Muscle of leg (tissue), 16 donors: ENCODE measurements at places on chromosomes 5 and 9. TPM values are rescaled to one million over a fixed set of nuclear protein-coding genes. Genes with fewer than 3 reads are reported as not detected.

GRCh38 chr5:77218263-77218662 is 7.8 kb downstream of the PDE8B start:
- no peaks in the 10 kb centered on the region for H3K4me1 ChIP-seq
- H3K27ac ChIP-seq, result no peak overlapping the region
- H3K4me3 ChIP-seq, result no peak overlapping the region
- peaks cover 5% of the 10 kb centered on the region for H3K27me3 ChIP-seq
- no peaks in the 10 kb centered on the region for H3K36me3 ChIP-seq

- no peak overlapping the region for H3K27ac ChIP-seq
- DNase-seq, result no peak
- H3K4me1 ChIP-seq, result peaks cover 34% of the 10 kb centered on the region
- no peaks in the 10 kb centered on the region for H3K36me3 ChIP-seq
Measured at GRCh38 chr9:124248066-124248465, 9.7 kb upstream of the NEK6 start.

Gene DIRAS2
- total RNA-seq, result 0.93 TPM

Gene CSF2
- not detected for total RNA-seq

Gene SCGB3A2
- total RNA-seq, result not detected

- no peaks in the 10 kb centered on the region for H3K4me1 ChIP-seq
- no peaks in the 10 kb centered on the region for H3K27me3 ChIP-seq
- no peak overlapping the region for H3K4me3 ChIP-seq
- DNase-seq, result no peak
- H3K27ac ChIP-seq, result no peak overlapping the region
- no peaks in the 10 kb centered on the region for H3K36me3 ChIP-seq
Measured at GRCh38 chr5:94788527-94788926, 170.1 kb downstream of the SLF1 start.
